ENCODE measurements at places on chromosomes 7 and 10.

- no peak for DNase-seq
Measured at GRCh38 chr10:27569946-27570345, 65.8 kb downstream of the RAB18 start.

DNA sequence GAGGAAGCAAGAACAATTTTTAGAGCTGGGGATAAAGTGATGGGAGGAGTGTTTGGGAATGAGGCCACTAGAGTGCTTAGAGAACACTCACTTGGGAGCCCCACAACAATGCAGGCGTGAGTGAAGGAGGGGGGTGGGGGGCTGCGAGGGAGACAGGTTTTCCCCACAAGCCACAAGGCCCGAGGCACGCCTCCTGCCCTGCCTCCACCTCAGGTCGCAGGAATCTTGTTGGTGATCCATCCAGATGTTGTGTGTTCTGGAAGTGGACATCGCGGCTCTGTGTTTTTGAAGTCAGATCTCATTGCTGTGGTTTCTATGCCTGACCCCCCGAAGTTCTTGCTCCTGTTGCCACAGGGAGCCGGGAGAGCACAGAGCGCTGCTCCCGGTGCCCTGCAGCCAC, 178.0 kb upstream of the BMPER start:
- no peak for DNase-seq

GRCh38 chr10:44383749-44384600, 922 bp downstream of the CXCL12 start:
- peak; percentile 57 for DNase-seq

- no peak for DNase-seq
Measured at GRCh38 chr10:128894641-128895040, 572.4 kb upstream of the MGMT start.

DNA sequence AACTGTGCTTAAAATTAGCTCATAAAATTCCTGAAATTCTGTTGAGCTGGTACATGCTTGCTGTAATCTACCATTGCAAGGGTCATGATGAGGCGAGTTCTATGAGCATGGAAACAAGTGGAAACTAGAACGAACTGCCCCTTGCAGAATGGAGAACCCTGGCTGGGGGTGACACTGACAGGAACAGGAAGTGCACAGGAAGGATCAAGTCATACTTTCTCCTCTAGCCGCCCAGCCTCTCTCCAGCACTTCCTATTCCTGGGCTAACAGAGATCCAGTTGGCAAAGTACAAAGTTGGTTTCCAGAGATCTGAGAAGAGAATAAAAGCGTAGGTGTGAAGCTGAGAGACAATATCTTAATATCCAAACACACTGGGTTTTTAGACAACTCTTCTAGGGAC, 414.2 kb upstream of the PODXL start:
- no peak for DNase-seq

GRCh38 chr10:47037654-47038425, 126.6 kb downstream of the PTPN20 start:
- DNase-seq: no peak

- DNase-seq: no peak
Measured at GRCh38 chr10:34155812-34156211, 659.3 kb downstream of the PARD3 start.

DNA sequence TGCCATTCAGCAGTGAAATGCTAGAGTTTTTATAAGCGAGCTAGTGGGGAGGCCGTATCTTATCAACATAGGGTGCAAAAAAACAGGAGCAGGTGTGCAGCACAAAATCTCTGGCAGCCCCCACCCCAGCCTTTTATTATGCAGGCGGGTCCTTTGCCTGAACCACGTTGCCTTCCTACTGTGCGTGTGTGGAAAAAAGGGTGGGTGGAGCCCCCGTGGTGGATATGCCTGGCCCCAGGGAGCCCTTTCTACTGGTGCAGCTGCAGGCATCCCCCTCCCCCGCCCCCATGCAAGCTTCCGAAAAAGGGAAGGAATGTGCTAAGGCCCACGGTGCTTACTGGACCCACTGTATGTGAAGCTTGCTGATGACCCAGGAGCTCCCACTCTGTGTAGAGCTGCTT, 175.9 kb downstream of the USP6NL start:
- DNase-seq: no peak

DNA sequence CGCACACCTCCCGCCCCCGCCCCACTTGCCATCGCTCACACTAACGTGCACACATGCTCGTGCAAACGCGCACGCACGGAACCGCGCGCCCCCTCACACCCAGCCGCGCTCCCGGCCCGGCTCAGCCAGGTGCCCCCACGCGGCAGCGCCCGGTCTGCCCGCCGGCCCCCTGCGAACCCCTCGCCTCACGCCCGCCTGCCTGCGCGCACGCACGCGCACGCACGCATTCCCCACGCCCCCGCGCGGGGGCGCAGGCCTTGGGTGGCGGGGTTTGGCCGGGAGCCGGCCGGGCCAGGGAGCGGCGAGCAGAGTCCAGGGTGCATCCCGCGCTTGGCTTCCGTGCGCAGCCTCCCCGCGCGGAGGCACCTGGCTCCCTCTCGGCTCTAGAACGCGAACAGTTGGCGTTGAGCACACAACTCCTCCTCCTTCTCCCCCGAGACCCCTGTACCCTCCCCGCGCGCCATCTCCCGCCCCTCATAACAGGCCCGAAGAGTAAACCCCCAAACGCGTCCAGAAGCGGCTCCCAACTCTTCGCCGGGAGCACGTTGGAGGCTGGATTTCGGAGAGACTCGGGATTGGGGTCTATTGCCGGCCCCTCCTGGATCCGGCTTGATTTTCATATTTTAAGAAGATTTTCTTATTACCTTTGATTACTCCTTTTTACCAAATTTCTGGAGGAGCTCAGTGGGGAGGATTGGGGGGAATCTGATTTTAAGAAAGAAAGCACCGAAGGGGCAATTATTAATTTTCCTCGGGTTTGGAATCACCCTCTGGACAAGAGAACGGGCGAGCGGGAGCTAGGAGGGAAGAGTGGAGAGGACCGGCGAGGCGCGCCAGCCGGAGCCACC, 527 bp upstream of the SORCS3 start:
- peak; percentile 67 for DNase-seq

DNA sequence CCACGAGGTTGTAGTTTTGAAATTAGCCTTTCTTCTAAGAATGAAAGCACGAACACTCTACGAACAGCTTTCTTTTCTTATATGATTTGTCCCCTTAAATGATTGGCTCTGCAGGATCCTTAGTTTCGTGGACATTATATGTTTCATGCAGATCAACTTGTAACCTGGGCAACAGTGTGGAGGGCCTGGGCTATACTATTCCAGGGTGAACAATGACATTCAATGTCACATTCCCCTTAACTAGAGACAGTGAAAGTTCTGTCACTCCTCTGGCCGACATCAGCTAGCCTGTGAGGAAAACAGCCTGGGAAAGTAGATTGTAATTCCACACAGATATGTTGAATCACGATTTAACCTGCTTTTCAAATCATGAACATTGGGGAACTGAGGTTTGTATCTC, 23.4 kb downstream of the TAS2R16 start:
- no peak for DNase-seq

GRCh38 chr10:12067336-12067735, 1.4 kb upstream of the DHTKD1 start:
- no peak for DNase-seq

Data from nephron progenitor cell (in vitro differentiated cells).